DMS79 (cell line): ENCODE measurements at places on chromosomes 3 and 15.

- DNase-seq = no peak
These were observed 244.8 kb downstream of the LRRN1 start for GRCh38 chr3:4043867-4044575.

- no peak for DNase-seq
These were observed 440.5 kb downstream of the EPHB1 start for GRCh38 chr3:135235541-135235940.

GRCh38 chr15:88321271-88321670 is 64.7 kb upstream of the NTRK3 start:
- DNase-seq = no peak

DNA sequence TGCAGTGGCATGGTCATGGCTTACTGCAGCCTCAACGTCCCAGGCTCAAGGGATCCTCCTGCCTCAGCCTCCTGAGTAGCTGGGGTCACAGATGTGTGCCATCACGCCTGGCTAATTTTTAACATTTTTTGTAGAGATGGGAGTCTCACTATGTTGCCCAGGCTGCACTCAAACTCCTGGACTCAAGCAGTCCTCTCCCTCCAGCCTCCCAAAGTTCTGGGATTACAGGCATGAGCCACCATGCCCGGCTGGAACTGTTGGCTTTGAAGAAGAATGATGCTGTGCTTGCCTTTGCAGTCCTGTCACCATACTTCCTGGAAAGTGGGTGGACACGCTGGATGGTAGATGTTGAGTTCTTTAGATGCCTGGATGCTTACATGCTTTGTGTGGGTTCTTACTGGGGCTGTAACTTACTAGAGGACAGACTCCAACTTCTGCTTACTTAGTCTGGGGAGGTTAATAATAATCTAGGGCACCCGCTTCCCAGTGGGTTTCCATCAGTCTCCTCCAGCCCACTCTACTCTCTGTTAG is 36.7 kb downstream of the IGF1R start:
- no peak for DNase-seq

GRCh38 chr3:123678108-123678511 is 93.3 kb upstream of the HACD2 start:
- peak; percentile 42 for DNase-seq
